ENCODE measurements at places on chromosomes 12 and 14.

- DNase-seq = no peak
Observed at GRCh38 chr14:52885230-52885629, 65.6 kb downstream of the FERMT2 start.

GRCh38 chr12:56258820-56259183, 618 bp upstream of the ANKRD52 start:
- no peak for DNase-seq

- no peak for DNase-seq
Observed at GRCh38 chr12:43964961-43965360, 129.1 kb downstream of the TMEM117 start.

DNA sequence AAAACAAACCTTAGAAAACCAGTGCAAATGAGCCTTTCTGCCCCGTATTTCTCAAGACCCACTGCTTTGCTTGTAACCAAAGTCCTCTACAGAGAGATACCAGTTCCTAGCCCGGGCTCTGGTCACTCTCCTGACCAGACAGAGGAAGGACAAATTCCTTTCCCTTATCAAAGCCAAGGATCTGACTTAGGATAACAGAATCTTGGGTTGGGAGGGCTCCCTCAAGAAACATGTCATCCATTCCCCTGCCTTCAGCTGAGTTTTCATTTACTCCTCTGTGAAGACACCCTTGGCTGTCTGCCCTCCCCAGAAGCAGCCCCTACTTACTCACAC, 116.0 kb upstream of the PARP11 start:
- no peak for DNase-seq

DNA sequence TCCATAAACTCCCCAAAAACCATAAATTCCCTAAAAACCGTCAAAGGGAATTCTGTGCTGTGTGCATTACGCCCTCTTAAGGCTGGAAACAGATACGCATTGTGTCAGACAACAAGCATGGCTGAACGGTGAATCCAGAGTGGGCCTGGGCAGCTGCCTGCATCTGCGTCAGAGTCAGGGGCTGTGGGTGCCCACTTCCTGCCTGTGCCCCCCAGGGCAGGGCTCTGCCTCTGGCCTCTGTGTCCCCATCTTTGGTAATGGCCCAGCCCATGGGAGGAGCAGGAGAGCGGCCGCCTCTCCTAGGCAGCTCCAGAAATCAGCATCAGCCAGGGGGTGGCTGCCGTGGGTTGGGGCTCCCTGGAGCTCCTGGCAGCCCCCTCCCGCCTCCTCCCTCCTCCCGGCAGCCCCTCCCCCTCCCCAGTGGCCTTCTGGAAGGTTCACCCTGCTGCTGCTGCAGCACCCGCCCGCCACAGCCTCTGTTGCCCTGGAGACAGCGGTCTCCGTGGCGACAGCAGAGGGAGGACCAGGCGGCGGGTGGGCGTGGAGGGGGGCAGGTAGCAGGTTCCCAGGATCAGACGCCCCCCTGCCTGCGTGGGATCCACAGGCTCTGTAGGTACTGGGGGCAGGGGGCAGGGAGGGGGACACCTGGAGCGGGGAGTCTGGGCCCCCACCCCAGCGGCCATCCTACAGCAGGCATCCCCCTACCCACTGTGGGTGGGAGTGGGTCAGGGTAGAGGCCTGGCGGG, 5.9 kb downstream of the MMP17 start:
- DNase-seq = peak; percentile 63

GRCh38 chr14:51207621-51208020, 32.4 kb upstream of the TMX1 start:
- no peak for DNase-seq

GRCh38 chr12:43856972-43857371, 21.1 kb downstream of the TMEM117 start:
- no peak for DNase-seq

DNA sequence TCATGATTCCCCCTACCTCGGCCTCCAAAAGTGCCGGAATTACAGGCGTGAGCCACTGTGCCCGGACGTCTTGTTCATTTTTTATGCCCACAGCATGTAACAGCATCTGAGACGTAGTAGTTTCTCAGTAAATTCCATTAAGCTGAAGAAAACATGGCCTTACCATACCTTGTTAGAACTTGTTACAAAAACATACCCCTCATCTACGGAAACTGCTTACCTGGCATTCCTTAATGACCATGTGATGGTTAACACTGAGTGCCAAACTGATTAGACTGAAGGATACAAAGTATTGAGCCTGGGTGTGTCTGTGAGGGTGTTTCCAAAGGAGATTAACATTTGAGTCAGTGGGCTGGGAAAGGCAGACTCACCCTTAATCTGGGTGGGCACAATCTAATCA, 186.8 kb downstream of the CEP128 start:
- no peak for DNase-seq

GRCh38 chr14:56120091-56120691, 2.0 kb downstream of the PELI2 start:
- DNase-seq = no peak

DNA sequence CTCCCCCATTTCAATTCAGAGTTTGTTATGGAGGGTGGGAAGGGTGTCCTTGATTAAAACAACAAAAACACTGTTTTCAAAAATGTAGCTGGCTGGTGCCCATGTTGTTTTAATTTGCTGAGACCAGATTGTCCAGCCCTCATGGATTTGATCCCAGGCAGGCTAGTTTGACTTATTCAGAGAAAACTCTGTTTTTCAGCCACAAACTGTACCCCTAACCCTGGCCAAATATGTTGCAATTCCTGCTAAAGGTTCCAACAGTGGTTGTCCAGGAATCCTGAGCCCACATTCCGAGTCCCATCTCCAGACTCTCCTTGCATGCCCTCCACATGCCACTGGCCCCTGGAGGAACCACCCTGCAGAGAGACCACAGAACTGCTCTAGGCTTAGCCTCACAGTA, 36.0 kb downstream of the MAP1LC3B2 start:
- no peak for DNase-seq

GRCh38 chr12:116903818-116904217, 6.9 kb upstream of the FBXW8 start:
- no peak for DNase-seq

DNA sequence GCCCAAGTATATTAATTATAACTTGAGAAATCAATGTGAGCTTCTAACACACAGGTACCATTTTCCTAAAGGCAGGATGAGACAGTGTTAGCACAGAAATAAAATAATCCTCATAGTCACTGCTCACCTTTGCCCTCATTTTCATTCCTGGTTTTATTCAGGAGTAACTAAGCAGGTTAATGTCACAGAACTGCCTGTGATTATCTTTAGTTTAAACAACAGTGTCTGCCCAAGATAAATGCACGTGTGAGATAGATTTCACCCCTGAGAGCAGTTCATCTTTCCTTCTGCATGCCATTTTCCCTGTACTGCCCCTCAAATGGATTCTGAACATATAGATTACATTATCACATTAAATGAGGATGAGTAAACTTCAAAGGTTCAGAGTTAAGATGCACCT, 250.7 kb downstream of the RMST start:
- DNase-seq = no peak

GRCh38 chr14:93067088-93067487, 48.6 kb downstream of the ITPK1 start:
- no peak for DNase-seq

DNA sequence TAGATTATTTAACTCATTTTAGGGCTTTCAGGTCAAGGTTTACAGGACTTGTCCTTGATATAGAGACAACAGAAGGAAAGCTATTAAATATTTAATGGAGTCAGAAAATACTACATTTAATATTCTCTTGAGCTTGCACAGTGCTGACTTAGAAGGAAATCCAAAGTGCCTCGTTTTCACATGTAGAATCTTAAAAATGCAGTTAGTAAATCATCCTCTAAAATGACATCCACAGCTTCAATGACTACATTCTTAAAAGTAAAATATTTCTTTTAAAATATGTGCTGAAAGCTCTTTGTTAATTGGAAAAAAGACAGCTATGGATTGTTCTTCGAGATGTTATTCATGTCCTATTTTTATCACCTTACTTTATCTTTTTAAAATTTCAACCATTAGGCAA, 146.9 kb downstream of the KCNC2 start:
- no peak for DNase-seq

DNA sequence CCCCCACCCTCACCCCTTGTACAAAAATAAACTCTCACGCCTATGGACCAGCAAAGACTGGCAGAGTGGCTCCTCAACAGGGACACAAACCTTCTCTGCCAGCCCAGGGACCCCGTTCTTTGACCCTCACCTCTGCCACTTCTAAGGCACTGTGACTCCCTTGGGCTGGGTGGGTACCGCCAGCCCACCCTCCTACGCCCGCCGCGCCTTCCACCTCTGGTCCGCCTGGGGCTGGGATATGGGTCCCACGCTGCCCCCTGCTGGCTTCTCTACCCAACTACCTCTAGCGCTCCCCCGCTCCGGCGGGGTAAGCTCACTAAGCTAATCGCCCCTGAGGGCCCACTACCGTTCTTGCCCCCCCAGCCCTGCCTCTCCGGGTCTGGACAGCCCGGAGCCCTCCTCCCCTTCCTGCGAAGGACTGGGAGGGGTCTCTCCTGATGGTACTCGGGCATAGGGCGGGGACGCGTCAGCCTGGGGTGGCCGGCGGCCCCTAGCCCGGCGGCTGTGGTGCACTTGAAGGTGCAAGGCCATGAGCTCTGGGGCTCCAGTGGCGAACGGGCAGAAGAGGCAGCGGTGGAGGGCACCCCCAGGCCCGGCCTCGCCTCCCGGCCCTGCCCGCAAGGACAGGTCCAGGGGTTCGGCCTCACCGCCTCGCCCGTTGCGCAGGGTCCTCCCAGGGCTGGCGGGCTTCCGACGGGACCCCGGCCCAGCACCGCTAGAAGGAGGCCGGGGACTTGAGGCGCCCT, 8.1 kb downstream of the ZNF219 start:
- peak; percentile 87 for DNase-seq

DNA sequence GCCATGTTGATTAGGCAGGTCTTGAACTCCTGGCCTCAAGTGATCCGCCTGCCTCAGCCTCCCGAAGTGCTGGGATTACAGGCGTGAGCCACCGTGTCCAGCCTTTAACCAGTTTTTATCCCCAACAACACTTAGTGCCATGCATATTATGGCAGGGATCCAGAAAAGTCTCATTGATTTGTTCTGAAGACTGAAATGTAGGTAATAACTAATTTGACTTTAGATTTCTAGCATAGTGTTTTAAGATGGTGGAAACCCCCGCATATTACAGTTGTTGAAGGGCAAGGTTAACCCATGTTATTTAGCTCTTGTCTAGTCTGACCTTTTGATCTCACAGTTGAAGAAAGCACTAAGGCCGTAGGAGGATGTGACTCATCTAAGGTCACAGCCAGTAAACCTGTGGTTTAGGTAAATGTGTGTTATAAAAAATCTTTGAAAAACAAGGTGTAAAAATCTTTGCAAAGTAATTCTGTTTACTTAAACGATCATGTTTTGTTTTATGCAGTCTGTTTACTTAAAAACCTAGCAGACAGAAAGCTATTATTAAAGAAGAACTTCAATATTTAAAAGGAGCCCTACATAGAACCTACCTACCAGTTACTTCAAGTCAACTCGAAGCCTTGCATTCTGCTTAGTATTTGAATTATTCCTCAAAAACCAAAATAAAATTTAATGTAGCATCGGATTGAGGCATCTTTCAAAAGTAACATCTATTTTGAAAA, 24.8 kb downstream of the BICDL1 start:
- peak; percentile 17 for DNase-seq

GRCh38 chr14:35385042-35385839, 19.3 kb downstream of the NFKBIA start:
- no peak for DNase-seq

DNA sequence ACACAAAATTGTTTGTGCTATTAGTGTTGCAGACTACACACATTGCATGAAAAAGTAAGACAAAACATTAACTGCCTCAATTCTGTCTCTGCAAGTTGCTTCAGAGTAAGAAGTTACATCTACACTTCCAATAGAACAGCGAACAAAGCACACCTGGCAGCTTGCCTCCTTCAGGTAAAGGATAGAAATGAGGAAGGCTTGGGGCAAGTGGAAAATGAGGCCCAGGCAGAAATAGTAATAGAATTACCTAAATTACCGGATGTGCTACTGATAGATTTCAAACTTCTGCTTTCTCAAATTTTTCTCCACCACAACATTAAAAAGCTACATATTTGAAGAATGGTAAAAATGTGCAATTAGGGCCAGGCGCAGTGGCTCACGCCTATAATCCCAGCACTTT, 37.7 kb downstream of the CCDC175 start:
- no peak for DNase-seq

DNA sequence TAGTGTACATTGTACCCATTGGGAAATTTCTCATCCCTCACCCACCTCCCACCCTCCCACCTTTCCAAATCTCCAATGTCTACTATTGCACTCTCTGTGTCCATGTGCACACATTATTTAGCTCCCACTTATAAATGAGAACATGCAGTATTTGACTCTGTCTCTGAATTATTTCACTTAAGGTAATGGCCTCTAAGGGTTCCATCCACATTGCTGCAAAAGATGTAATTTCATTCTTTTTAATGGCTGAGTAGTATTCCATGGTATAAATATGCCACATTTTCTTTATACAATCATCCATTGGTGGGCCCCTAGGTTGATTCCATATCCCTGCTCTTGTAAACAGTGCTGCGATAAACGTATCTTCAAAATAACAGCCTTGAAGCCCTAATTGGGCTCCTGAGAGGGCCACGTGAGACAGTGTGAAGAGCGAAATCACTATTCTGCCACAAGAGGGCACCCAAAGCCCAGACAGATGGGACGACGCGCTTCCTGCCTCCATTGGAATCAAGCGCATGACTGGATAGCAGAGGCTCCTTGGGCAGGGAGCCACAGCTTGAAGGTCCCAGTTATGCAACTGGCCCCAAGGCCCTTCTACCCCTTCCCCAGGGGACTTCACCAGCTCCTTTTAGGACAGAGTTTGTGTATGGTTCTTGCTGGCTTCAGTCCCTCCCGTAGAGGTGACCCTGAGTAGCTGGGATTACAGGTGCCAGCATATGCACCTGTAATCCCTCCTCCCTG, 21.3 kb upstream of the CD27 start:
- DNase-seq = peak; percentile 71

DNA sequence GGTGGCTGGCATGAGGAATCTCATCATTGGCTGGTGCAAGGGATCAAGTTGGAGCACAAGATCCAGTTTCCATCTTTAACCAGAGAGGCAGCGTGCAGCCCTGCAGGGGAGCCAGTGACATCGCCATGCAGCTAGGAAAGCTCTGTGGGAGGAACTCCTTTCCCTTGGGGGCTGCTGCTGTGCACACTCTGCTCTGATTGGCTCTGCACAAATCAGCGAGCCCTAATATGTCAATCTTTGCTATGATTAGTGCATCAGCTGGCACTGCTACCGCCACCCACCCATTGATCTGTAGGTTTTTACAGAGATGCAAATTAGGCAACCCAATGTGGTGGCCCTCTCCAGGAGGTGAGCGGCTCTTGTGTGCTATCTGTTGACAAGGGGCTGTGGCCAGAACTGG, 262.6 kb downstream of the PCNX1 start:
- DNase-seq = no peak

- no peak for DNase-seq
Observed at GRCh38 chr14:92585981-92586937, 72.7 kb downstream of the RIN3 start.

- DNase-seq = no peak
Observed at GRCh38 chr14:92846162-92846897, 52.2 kb downstream of the GOLGA5 start.

GRCh38 chr12:105235281-105235731, 668 bp downstream of the APPL2 start:
- no peak for DNase-seq

GRCh38 chr12:131799195-131799594, 29.0 kb upstream of the MMP17 start:
- DNase-seq = no peak
